ENCODE measurements at places on chromosomes 6 and 20.

- DNase-seq, result no peak
Observed at GRCh38 chr6:31622684-31623091, 2.2 kb downstream of the PRRC2A start.

GRCh38 chr20:53574819-53575218 is 18.8 kb downstream of the ZNF217 start:
- no peak for DNase-seq

DNA sequence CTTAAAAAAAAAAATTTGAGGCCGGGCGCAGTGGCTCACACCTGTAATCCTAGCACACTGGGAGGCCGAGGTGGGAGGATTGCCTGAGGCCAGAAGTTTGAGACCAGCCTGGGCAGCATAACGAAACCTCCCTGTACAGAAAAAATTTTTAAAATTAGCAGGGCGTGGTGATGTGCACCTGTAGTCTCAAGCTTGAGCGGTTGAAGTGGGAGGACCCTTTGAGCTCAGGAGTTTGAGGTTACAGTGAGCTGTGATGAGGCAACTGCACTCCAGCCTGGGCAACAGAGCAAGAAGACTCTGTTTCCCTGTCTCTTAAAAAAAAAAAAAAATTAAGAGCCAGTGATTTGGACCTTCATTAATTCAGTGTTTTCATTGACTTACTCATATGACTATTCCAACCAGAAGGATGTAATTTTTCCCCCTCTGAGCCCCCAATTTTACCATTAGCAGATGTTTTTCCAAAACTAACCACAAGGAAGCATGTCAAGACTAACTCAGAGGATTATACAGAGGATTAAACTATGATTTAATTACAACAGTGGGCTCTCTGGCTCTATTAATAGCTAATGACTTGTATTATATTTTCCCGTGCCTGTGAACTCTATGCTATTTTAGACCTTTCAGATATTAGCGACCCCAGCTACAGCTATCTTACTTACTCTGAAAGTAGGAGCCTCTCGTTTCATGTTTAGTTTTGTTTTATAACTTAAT is 75.1 kb downstream of the ARID1B start:
- no peak for DNase-seq

DNA sequence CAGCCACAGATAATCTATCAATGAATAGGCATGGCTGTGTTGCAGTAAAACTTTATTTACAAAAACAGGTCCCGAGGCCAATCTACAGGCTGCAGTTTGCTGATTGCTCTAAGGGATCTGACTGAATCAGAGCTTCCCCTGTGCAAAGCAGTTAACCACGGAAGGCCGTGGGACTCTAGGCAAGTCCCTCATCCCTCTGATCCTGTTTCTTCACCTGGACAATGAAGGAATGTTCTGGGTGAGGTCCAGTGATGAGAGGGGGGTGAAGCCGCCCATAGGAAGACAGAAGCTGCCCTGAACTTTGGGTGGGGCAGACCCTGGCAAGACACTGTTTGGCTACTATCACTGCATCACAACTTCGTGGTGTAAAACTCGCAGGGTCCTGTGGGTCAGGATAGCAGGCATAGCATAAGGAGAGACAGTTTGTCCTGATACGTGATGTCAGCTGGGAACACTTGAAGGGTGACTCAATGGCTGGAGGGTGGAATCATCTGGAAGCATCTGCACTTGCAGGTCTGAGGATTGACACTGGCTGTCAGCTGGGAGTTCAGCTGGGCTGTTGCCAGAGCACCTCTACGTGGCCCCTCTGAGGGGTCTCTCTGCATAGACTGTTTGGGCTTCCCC is 33.3 kb upstream of the TGM2 start:
- no peak for DNase-seq

- DNase-seq, result peak; percentile 16
Observed at GRCh38 chr6:131382631-131383030, 190.4 kb upstream of the ARG1 start.

GRCh38 chr6:79453558-79454042 is 83.6 kb downstream of the LCA5 start:
- DNase-seq, result no peak

DNA sequence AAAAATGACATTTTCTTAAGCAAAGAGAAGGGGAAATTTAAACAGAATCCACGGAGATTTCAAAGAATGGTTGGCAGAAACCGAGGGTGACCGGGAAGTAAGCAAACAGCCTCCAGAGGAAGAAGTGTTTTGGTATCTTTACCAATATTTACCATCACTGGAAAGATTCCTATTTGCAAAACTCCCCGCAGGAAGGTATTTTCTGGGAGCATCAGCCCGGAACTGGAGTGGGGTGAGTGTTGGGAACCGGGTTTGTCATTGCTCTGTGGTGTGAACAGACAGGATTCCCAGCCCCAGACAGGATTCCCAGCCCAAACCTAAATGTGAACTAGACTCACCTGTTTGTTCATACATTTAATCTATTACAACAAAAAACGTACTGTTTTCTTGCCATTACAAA is 19.2 kb upstream of the DACT2 start:
- no peak for DNase-seq

DNA sequence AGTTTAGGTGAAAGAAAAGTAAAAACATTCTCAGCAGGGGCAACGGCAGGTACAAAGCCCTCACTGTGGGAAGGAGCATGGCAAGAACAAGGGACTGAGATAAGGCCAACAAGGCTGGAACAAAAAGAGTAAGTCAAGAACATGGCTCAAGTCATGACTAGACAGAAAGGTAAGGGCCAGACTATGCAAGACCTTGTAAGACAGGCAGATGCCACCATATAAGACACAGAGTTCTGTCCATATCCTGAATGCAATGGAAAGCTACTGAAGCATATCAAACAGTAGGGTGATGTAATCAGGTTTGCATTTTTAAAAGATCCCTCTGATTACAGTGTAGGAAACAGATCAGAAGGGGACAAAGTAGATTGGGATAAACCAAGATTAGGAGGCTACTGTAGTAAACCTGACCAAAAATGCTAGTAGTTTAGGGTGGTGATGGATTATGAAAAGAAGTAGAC is 5.5 kb downstream of the REV3L start:
- DNase-seq, result no peak

DNA sequence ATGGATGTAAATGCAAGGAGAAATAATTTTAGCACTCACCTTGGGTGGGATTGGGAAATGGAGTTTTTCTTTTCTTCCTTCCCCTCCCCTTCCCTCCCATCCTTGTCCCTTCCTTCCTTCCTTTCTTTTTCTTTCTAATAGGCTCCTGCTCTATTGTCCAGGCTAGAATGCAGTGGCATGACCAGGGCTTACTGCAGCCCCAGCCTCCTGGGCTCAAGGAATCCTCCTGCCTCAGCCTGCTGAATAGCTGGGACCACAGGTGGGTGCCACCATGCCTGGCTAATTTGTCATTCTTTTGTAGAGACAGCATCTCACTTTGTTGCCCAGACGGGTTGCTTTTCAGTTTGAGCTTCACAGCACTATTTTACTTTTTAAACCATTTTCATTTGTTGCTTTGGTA is 21.5 kb upstream of the ATRN start:
- no peak for DNase-seq

DNA sequence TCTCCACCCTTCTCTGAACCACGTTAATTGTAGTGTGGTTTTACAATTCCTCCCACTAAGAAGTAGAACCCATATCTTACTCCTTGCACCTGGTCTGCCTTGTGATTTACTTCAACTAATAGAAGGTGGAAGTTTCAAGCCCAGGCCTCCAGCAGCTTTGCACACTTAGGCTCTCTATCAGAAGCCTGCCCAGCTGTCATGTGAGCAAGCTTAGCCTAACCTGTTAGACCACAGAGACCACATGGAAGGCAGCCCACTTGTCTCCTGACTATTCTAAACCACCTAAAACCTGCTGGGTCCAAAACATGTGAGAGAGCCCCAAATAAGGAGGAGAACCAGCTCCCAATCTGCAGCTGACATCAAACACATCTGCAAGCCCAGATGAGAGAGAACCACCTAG is 127.6 kb upstream of the BTBD3 start:
- no peak for DNase-seq

DNA sequence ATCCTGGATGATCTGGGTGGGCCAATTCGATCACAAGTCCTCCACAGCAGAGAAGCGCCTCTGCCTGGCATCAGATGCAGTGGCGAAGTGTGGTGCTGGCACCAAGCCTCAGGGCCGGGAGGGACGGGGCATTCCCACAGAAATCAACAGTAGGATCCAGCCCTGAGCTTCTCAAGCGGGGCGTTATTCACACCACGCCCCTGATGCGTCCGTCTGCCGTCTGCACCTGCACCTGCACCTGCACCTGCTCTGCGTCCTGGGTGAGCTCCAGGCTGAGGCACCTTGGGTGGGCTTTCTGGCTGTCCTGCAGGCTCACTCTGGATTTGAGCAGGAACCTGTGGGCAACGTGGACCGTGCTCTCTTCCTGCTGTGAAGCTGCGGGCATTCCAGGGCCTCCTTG is 13.8 kb upstream of the NTSR1 start:
- DNase-seq, result no peak

GRCh38 chr20:41694796-41695195 is 76.6 kb upstream of the CHD6 start:
- no peak for DNase-seq

DNA sequence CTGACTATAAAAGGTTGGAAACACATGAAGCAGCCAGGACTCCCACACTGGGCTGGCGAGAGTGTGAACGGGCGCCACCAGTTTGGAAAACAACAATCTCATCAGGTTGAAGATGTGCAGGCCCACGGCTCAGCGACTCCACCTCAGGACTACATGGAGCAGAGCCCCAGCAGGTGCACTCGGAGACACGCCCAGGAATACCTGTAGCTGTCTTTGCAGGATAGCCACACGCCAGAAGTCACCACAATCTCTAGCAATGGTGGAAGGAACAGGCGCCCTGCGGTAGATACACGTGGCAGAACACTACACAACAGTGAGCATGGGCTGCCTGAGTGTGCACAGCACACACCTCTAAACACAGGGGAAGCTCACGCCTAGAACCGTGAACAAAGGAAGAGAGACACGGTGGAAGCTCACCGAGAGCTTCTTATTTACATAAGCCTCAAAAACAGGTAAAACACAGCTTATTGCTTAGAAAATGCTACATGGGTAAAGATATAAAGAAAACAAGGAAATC is 28.7 kb upstream of the RPS6KA2 start:
- no peak for DNase-seq

- no peak for DNase-seq
Observed at GRCh38 chr20:56427797-56428196, 15.7 kb downstream of the CASS4 start.

DNA sequence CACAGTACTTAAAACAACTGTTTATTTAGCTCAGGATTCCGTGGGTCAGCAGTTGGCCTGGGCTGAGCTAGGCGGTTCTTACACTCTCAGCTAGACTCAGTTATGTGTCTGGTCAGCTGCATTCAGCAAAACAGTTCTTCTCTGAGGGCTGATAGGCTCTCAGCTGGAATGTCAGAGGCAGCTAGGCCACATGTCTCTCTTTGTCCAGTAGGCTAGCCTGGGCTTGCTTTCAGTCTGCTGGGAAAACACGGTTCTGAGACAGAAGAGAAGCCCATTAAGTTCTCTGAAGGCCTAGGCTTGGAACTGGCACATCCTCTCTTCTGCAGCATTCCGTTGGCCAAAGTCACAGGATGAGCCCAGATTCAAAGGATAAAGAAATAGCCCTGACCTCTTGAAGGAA is 65.6 kb downstream of the TULP4 start:
- no peak for DNase-seq

DNA sequence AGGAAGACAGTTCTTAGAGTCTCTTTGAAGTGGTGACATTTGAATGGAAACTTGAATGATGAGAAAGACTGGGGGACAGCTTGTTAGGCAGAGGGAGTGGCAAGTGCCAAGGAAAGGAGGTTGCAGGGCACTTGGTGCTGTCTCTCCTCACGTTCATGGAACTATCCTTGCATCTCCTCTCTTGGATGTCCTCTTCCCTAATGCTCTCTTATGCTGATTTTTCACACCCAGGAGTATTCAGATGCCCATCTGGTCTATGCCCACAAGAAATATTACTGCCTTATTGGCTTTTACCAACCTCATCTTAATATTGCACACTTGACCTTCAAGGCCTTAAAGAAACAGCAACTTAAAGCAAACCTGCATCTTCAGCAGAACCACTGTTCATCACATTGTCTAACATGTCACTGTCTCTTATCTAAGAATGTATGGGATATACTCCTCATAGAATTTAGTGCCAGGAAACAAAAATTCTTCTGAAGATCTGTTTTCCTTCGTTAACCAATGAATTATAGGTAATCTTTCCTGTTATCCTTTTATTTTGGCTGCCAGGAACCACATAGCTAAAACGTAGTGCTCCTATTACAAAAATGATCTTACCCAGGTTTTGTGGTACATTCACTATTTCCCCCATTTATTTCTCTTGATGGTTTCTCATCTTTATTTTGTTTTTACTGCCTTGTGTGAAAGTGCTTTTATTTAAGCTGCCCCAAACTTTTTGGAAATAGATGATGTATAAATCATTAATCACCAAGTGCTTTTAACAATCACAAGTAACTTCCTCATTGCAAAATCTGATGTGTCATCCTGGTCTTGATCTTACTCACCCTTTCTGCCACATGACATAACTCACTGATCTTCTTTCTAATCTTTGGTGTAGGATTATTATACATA is 12.8 kb downstream of the RGS17 start:
- no peak for DNase-seq

DNA sequence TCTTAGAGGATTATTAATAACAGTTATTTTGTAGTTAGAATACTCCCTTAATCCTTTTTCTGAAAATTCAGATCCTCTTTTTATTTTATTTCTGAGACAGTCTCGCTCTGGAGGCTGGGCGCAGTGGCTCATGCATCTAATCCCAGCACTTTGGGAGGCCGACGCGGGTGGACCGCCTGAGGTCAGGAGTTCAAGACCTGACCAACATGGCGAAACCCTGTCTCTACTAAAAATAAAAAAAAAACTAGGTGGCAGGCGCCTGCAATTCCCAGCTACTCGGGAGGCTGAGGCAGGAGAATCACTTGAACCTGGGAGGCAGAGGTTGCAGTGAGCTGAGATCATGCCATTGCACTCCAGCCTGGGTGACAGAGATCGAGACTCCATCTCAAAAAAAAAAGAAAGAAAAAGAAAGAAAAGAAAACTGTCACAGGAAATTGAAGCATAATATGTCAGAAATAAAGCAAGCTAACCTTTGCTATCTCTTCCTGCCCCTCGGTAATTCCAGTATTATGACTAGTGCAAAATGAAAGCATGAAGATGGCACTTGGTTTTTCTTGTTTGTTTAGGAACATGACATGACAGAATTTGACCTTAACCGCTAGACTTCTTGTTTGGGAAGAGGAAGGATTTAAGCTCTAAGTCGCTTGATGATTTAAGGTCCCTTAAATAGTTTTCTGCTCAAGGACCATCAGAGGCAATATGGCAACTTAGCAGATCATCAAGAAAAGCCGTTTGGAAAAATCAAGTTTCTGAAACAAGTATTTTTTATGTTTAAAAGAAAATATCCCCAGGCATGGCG is 1.8 kb upstream of the RBM39 start:
- peak; percentile 17 for DNase-seq

GRCh38 chr6:49632727-49633126 is 3.9 kb downstream of the RHAG start:
- DNase-seq, result no peak

- DNase-seq, result no peak
Observed at GRCh38 chr6:27168108-27168507, 79.4 kb upstream of the PRSS16 start.

Data from nephron progenitor cell (in vitro differentiated cells).